ENCODE measurements at places on chromosomes 5 and 9. TPM values are rescaled to one million over a fixed set of nuclear protein-coding genes. Genes with fewer than 3 reads are reported as not detected.

ABCA2 gene
- 4.1 TPM for total RNA-seq

ENG gene
- total RNA-seq = 2.3 TPM

SARDH gene
- total RNA-seq = not detected

AGXT2 gene
- not detected for total RNA-seq

FBXL7 gene
- under 0.01 TPM for total RNA-seq

All from nasal cavity respiratory epithelium epithelial cell of viscerocranial mucosa (primary cell).